ENCODE measurements at places on chromosomes 11 and 22. TPM values are rescaled to one million over a fixed set of nuclear protein-coding genes. Genes with fewer than 3 reads are reported as not detected.

The OR4A16 gene
- total RNA-seq, result not detected

The FERMT3 gene
- total RNA-seq, result 3.1 TPM

The AIFM3 gene
- 4.8 TPM for total RNA-seq

The CCDC116 gene
- total RNA-seq, result 0.06 TPM

The LMNTD2 gene
- total RNA-seq, result 2.1 TPM

The WT1 gene
- 6.3 TPM for total RNA-seq

The TBX10 gene
- total RNA-seq, result not detected

The WBP2NL gene
- not detected for total RNA-seq

The SPECC1L gene
- 13.8 TPM for total RNA-seq

The INSC gene
- not detected for total RNA-seq

The C11orf86 gene
- total RNA-seq, result 60.2 TPM

The CD3E gene
- total RNA-seq, result not detected

The A4GALT gene
- total RNA-seq, result 14.4 TPM

The MS4A7 gene
- total RNA-seq, result not detected

The SLC22A25 gene
- not detected for total RNA-seq

Data from A549 treated with RU486 at 1 μM for 4 hours (cell line).